Fibroblast of skin of left quadriceps (primary cell): ENCODE measurements at places on chromosomes 1 and 21.

- DNase-seq, result no peak
Measured at GRCh38 chr1:119966020-119966419, 69.7 kb upstream of the ADAM30 start.

GRCh38 chr1:244173240-244173639, 122.2 kb downstream of the ZBTB18 start:
- no peak for DNase-seq

- peak; percentile 32 for DNase-seq
Measured at GRCh38 chr1:224852901-224853568, 76.4 kb upstream of the DNAH14 start.

DNA sequence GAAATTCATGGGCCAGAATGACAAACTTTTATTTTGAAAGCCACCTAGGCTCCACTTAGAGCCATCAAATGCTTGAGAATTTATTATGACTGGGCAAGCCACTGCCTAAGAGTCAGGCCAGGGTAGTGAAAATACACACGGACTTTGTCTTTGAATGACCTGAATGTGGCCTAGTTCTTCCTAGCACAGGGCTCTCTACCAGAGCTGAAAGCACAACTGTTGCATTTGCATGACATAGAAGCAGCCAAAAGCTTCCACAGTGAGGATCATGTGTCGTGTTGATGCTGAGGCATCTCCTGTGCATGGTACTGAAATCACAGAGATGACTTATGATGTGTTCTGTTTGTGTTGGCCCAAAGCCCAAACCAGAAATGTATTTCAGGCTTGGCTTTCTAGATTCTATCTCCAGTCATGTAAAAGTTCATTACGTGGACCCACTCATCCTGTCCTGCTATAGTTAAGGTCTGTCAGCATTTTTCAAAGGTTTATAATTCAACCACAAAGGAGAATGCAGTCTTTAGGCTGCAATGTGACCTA, 164.0 kb upstream of the UBE2U start:
- peak; percentile 98 for DNase-seq

DNA sequence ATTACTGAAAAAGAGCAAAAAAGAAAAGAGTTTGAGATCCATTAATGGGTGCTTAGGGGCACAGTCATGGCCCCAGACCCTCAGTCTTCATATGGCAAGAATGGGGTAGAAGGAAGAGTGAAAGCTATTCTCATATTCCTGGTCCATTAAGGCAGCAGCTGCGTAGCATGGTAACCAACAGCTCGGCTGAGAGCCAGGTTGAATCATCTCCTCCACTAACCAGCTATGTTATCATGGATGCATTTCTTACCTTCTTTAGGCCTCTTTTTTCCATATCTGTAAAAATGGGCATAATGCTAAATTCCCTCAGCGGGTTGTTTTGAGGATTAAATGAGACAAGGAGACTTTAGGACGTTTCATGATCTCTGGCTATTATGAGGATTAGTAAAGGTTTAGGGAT, 15.0 kb upstream of the SARS1 start:
- no peak for DNase-seq

- DNase-seq, result no peak
Measured at GRCh38 chr1:154743526-154744036, 126.5 kb downstream of the KCNN3 start.

GRCh38 chr1:170332801-170333200, 187.0 kb downstream of the NTMT2 start:
- DNase-seq, result no peak

DNA sequence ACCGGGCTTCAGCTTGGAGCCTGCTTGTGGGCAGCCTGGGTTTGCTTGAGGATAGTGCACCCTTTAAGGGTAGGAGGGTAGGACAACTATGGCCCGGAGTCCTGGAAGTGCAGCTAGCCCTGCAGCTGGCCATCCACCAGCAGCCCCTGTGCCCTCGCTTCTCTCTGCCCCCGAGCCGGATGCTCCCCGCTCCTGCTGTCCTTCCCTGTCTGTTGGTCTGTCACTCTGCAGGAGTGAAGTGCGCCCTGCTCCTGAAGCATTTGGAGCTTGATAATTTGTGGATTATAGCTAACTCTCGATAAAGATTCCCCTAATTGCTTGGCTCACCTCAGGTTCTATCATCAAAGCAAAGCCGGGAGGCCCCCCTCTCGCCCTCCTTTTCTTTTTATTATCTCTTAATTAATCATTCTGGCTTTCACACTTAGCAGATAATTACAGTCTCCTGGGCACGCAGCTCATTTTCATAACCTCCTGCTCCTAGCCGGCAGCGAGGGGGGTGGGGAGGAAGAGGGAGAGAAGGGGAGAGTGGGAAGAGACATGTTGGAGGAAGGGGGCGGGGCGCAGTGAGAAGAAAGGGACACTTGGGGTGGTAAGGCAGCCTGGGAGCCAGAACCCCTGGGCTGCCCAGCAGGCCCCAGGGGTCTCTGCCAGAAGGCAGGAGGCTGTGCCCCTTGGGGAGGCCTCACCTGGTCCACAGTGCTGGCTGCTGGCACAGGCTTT, 14.4 kb downstream of the KIRREL1 start:
- no peak for DNase-seq

DNA sequence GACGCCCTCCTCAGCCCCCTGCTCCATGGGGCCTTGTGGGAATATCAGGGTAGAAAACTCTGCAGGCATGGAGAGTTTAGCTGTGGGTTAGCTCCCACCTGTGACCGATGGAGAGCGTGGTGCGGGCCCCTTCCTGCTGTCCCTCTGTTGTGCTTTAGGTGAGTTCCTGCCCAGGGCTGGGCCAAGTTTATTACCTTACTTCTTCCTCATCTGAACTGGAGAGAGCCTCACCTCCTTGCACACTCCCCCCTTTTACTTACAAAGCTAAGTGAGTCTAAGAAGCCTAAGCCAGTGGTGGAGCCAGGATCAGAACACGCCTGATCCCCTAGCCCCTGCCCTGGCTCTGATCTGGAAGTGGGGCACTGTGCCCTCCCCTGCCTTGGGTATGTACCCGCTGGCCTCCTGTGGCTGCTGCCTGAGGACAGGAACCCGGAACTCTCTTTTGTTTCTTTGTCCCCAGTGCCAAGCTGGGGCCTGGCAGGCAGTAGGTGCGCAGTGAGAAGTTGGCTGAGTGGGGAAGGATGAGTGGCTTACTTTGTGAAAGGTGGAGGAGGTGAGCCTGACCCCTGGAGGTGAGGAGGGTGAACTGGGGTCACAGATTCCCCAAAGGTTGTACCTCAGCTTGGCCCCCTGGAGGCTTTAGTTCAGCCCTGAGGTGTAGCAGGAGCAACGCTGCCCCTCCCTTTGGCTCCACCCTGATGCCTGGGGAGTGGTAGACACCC, 32.9 kb downstream of the ARHGEF10L start:
- DNase-seq, result no peak

GRCh38 chr21:28358170-28358569, 634.5 kb downstream of the LTN1 start:
- no peak for DNase-seq

GRCh38 chr1:162872981-162873380, 12.0 kb upstream of the CCDC190 start:
- no peak for DNase-seq

DNA sequence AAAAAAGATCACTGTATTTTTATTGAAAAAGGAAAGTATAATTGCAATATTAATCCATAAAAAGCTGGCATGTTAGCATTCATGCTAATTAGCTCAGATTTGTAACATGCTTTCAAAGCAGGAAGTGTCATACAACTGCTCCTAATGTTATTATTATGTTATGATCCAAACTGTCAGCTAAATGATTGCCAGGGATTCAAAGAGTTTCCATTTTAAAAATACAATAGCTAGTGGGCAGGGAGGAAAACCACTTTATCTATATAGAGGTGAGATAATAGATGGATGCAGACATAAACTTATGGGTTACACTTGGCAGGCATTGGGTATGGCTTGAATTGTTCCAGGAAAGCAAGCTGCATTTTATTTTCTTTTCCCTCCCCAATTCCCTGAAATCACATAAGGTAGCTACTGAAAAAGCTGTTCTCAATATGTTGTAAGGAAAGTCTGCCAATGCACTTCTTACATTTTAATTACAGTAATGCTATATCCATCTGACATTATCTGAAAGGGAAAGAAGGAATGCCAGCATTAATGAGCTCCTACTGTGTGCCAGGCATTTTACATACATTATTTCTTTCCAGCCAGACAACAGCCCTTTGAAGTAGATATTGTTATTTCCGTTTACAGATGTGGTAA, 9.8 kb upstream of the MYSM1 start:
- DNase-seq, result no peak

DNA sequence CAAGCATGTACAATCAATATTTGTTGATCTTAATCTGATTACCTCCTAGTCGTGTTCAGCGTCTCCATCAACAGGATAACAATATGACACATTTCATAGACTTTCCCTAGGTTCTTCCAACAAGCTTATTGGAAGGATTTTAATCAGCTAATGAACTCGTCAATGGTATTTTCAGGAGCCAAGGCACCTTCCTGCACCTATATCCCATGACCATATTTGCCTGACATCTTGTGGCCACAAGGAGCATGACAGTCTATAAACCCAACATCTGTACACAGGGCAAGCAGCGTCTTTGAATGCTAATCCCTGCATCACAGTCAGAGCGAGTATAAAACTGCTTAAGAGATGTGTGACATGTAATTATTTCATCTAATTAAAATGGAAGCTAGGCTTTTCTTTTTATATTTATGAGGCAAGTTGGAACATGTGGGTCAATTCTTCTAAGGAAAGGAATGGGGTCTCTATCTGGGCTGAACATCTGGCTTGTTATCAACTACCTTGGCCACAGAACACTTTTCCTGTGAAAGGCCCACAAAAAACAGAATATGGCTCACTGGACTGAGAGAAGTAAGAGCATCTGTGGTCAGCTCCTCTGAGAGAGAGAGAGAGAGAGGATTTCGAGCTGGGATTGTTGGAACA, 388.8 kb downstream of the NTNG1 start:
- DNase-seq, result peak; percentile 41

GRCh38 chr1:94994805-94995204, 67.9 kb upstream of the CNN3 start:
- no peak for DNase-seq

DNA sequence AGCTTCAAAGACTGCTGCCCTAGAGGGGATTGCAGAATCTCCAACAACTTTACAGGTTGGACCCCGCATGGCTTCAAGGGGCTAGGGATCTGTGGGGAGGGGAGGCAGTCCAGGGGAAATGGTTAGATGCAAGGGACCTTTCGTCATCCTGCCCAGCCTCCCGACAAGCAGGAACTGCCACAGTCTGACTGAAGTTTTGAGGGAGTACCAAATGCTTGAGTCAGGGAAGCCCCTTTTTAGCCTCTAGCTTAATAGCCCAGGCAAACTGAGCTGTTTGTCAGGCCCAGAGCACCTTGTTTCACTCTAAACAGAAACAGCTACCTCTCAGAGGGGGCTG, 1.1 kb downstream of the TOR3A start:
- no peak for DNase-seq

DNA sequence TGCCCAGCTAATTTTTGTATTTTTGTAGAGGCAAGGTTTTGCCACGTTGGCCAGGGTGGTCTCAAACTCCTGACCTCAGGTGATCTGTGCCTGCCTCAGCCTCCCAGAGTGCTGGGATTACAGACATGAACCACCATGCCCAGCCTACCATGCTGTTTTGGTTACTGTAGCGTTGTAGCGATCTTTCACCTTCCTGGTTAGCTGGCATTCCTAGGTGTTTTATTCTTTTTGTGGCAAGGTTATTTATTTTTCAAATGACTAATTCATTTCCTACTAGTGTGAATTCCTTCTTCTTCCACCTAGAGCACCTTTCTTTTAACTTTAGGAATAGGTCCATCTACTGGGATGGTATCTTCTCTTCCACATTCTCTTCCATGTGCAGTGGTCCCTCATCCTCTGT, 29.3 kb downstream of the TMEM200B start:
- no peak for DNase-seq

DNA sequence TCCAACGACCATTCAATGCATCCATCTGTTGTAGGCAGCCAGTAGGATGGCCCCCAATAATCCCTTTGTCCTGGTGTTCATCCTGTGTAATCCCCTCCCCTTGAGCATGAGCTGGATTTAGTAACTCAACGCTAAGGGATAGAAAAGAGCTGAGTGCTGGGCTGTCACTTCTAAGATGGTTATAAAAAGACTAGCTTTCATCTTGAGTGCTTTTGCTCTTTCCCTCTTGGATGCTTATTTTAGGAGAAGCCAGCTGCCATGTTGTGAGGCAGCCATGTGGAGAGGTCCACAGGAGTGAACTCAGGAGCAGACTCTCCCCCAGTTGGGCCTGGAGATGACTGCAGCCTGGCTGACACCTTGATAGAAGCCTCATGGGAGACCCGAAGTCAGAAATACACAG, 401.5 kb downstream of the VAV3 start:
- DNase-seq, result no peak

DNA sequence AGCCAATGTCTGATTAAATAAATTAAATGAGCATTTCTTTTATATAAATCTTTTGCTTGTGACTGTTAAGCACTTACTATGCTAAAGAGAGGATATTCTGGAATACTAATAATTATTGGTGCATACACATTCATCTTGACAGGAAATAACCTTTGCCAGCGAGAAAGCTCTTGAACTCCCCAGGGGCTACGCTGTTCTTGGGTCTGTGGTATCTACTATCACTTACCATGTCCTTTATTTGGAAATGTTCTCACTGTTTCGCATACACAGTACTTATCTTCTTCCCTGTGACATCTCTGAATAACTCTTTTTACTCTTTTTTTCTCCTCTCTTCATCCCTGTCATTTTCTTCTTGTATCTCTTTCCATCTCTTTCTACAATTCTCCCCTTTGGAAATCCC, 178.7 kb downstream of the GABPA start:
- no peak for DNase-seq

- DNase-seq, result no peak
Measured at GRCh38 chr1:230752407-230752806, 5.2 kb downstream of the CAPN9 start.

DNA sequence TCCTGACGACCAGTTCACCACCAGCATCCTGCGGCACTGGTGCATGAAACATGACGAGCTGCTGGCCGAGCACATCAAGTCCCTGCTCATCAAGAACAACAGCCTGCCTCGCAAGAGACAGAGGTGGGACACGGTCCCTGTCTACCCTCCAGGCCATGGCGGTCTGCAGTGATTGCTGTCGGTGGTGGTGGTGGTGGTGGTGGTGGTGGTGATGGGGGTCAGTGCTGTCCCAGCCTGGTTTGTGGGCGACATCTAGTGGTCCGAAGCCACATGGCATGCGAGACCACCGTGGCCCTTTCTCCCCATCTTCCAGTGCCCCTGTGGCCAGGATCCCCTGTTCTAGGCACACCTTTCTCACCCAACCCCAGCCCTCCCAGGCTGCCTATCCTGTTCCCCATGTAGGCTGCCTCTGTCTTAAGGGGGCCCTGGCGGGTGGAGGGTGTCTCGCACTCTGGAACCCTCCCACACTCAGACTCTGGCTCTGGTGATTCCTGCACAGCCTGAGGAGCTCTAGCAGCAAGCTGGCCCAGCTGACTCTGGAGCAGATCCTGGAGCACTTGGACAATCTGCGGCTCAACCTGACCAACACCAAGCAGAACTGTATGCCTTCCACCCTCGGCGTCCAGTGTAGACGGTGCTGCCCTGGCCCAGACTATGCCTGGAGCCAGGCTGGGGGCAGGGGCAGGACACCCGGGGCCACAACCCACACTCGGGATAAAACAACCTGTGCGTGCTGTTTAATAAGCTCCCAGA, 3.2 kb upstream of the SLC27A3 start:
- DNase-seq, result no peak
